ENCODE measurements at places on chromosomes 7 and 10. TPM values are rescaled to one million over a fixed set of nuclear protein-coding genes. Genes with fewer than 3 reads are reported as not detected.

The FAM180A gene
- not detected for total RNA-seq

The HOXA1 gene
- total RNA-seq = not detected

The HKDC1 gene
- 7.6 TPM for total RNA-seq

The C10orf143 gene
- total RNA-seq = not detected

The CPXM2 gene
- total RNA-seq = not detected

The CTTNBP2 gene
- 0.94 TPM for total RNA-seq

The SPDYE6 gene
- not detected for total RNA-seq

The SFRP5 gene
- not detected for total RNA-seq

All from NCI-H460 (cell line).